ENCODE measurements at places on chromosomes 6 and 20.

GRCh38 chr6:34288581-34288980 is 39.8 kb upstream of the SMIM29 start:
- no peak for DNase-seq

GRCh38 chr6:167408235-167408869 is 83.5 kb downstream of the TTLL2 start:
- DNase-seq = no peak

GRCh38 chr6:90403489-90404381 is 107.1 kb upstream of the BACH2 start:
- DNase-seq = peak; percentile 39

- DNase-seq = no peak
Observed at GRCh38 chr20:57257701-57258453, 8.6 kb downstream of the BMP7 start.

GRCh38 chr20:38999965-39000910 is 38.1 kb downstream of the DHX35 start:
- DNase-seq = no peak

- DNase-seq = no peak
Observed at GRCh38 chr6:151230277-151230577, 9.5 kb upstream of the AKAP12 start.

DNA sequence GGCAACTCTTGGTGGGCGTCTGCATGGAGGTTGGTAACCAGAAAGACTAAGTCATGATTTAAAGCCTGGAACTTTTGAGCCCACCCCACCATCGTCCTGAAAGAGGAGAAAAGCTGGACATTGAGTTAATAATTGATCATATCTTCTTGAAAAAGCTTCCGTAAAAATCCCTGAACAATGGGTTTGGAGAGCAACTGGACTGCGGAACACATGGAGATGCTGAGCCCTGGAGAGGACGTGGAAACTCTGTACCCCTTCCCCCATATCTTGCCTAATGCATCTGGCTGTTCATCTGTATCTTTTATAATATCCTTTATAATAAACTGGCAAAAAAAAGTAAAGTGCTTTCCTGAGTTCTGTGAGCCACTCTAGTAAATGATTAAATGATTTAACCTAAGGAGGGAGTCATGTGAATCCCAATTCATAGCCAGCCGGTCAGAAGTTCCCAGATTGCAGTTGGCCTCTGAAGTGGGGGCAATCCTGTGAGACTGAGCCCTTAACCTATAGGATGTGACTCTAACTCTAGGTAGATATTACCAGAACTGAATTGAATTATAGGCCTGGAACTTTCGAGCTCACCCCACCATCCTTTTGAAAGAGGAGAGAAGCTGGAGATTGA is 26.5 kb upstream of the LGSN start:
- DNase-seq = no peak

- DNase-seq = no peak
Observed at GRCh38 chr6:98487612-98488011, 346.8 kb upstream of the POU3F2 start.

- DNase-seq = no peak
Observed at GRCh38 chr6:53148684-53149083, at the start of gene GCM1. Gene GCM1 (minus strand): TSS chr6:53148841. CDS start chr6:53145632, 3,209 bp downstream.
